ENCODE measurements at places on chromosomes 7 and 10.

- H3K36me3 ChIP-seq: no peaks in the 10 kb centered on the region
- H3K27me3 ChIP-seq: no peaks in the 10 kb centered on the region
- no peak for DNase-seq
- H3K4me1 ChIP-seq: no peaks in the 10 kb centered on the region
Observed at GRCh38 chr7:85750454-85750949, 563.6 kb upstream of the SEMA3D start.

DNA sequence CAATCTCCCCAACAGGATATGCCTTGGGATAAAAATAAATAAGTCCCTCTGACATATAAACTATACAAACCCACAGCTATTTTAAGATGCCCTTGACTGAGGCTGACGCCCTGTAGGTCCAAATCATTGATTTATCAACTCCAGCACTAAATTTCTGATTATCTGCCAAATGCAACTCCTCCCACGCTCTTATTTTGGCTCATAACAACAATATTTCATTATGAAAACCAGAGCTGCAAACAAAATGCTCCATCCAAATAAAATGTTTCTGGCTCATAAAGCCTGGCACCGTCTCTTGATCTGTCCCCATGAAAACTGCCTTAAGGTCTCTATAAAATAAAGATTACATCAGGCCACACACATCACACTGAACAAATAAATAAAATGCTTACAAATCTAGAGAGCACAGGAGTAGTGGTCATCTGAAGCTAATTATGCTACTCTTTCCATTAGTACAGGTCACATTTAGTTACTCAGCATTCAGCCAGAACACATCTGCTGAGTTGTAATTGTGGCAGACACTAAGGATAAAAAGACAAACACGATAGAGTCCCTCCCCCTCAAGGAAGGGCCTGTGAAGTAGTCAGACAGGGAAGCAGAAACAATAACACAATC is 28.8 kb downstream of the CACUL1 start:
- no peak overlapping the region for H3K4me3 ChIP-seq
- peak; percentile 78 for DNase-seq
- peaks cover 3% of the 10 kb centered on the region for H3K36me3 ChIP-seq
- H3K27ac ChIP-seq: no peak overlapping the region
- no peaks in the 10 kb centered on the region for H3K27me3 ChIP-seq

GRCh38 chr10:121137533-121137932 is 286.4 kb downstream of the WDR11 start:
- H3K4me1 ChIP-seq: no peaks in the 10 kb centered on the region
- no peaks in the 10 kb centered on the region for H3K36me3 ChIP-seq
- H3K27ac ChIP-seq: no peak overlapping the region
- H3K27me3 ChIP-seq: no peaks in the 10 kb centered on the region

DNA sequence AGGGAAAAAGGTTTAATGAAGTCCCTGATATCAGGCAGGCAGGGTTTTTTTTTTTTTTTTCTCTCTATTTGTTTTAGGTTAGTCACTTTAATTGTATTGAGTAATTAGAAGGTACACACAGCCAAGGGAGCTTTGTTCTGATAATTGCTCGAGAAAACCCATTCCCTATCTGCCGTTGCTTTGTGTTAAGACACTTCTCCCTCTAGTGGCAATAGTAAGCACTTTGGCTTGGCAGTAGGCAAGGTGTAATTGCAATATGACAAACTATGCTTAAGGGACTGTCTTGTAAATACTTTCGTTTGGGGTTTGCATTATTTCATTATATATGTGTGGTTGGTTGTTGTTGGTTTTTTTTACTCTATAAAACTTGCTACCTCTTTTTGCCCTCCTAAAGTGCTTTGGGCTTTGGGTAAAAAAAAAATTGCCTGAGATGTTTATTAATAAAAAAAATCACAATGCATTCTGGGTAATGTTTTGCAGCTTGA is 113.4 kb downstream of the BTRC start:
- H3K36me3 ChIP-seq: no peaks in the 10 kb centered on the region
- no peaks in the 10 kb centered on the region for H3K4me1 ChIP-seq
- H3K27me3 ChIP-seq: no peaks in the 10 kb centered on the region
- no peak overlapping the region for H3K4me3 ChIP-seq
- peak; percentile 27 for DNase-seq

- no peaks in the 10 kb centered on the region for H3K36me3 ChIP-seq
- H3K27me3 ChIP-seq: no peaks in the 10 kb centered on the region
Observed at GRCh38 chr7:139995017-139995915, 67.5 kb downstream of the PARP12 start.

GRCh38 chr10:43226851-43227845 is 39.7 kb downstream of the RASGEF1A start:
- no peak for DNase-seq
- H3K4me1 ChIP-seq: no peaks in the 10 kb centered on the region
- no peak overlapping the region for H3K27ac ChIP-seq
- H3K36me3 ChIP-seq: no peaks in the 10 kb centered on the region
- no peak overlapping the region for H3K4me3 ChIP-seq

DNA sequence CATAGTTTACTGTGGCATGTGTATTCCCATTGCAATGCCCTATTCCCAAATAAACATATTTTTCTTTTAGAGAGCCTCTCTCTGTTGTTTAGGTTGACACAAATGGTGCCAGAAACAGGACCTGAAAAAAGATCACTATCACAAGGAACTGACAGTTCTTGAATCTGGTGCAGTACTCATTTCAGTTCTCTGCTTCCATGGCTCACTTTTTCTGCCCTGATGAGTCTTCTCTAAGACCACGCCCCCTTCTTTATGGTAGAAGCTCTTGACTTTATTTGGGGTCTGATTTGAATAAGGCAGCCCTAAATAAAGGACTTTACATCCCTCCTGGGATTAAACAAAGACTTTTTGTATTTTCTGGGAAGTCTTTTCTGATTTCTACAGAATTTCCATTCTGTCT is 3.5 kb upstream of the CCDC126 start:
- no peak overlapping the region for H3K27ac ChIP-seq
- no peaks in the 10 kb centered on the region for H3K27me3 ChIP-seq
- H3K4me1 ChIP-seq: peaks cover 5% of the 10 kb centered on the region

GRCh38 chr7:31882187-31882586 is 188.0 kb downstream of the PDE1C start:
- no peak overlapping the region for H3K4me3 ChIP-seq
- peak overlapping the region; percentile 69 for H3K27ac ChIP-seq
- no peak for DNase-seq
- H3K4me1 ChIP-seq: peaks cover 4% of the 10 kb centered on the region

GRCh38 chr10:123512901-123513775 is 153.0 kb upstream of the GPR26 start:
- no peaks in the 10 kb centered on the region for H3K36me3 ChIP-seq
- H3K4me3 ChIP-seq: no peak overlapping the region
- H3K27me3 ChIP-seq: peaks cover 30% of the 10 kb centered on the region
- H3K27ac ChIP-seq: no peak overlapping the region
- H3K4me1 ChIP-seq: peaks cover 16% of the 10 kb centered on the region

DNA sequence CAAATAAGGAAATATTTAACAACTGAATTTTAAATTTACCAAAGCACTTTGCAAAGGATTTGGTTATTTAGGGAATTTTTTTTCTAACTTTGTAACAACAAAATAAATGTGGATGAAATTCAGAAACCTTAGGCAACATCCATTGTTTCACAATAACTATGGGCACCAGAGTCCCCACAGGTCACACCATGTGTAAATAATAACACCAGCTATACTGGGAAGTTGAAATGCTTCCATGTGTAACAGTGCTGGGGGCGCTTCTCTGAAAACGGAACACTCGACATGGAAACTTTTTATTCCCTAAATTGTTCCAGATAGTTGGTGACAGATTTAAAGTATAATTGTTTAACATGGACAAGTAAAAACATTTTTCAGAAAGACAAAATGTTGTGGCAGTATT is 818.6 kb downstream of the TNS3 start:
- no peaks in the 10 kb centered on the region for H3K4me1 ChIP-seq
- no peaks in the 10 kb centered on the region for H3K27me3 ChIP-seq
- no peaks in the 10 kb centered on the region for H3K36me3 ChIP-seq
- H3K4me3 ChIP-seq: no peak overlapping the region
- DNase-seq: no peak

DNA sequence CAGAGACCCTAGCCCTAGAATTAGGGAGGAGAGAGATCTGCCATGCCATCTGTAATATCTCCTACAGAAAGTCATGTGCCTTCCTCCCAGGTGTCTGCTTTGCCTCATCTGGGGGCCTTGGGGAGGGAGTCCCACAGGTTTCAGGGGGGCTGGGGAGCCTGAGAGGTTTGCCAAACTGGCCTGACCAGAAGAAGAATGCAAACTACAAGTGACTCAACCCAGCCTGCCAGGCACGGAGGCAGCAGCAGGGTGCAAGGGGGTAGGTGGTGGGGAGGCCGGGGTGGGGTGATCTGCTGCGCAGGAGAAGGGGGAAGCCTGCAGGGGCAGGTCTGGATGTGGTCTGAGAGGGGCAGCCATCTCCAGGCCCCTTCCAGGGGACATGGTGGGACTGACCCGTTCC is 9.6 kb upstream of the TRIM8 start:
- no peaks in the 10 kb centered on the region for H3K27me3 ChIP-seq
- no peak overlapping the region for H3K4me3 ChIP-seq
- peak overlapping the region; percentile 69 for H3K27ac ChIP-seq
- H3K36me3 ChIP-seq: peaks cover 11% of the 10 kb centered on the region
- H3K4me1 ChIP-seq: peaks cover 16% of the 10 kb centered on the region

- H3K4me1 ChIP-seq: peaks cover 3% of the 10 kb centered on the region
- no peak overlapping the region for H3K4me3 ChIP-seq
- no peak for DNase-seq
- no peak overlapping the region for H3K27ac ChIP-seq
- H3K36me3 ChIP-seq: no peaks in the 10 kb centered on the region
Observed at GRCh38 chr10:111833251-111833650, 350.3 kb downstream of the GPAM start.

Measured in lung (tissue), 17 donors.